ENCODE measurements at places on chromosomes 1 and 21.
A peak's percentile ranks its signal among the peaks of the same experiment; 100 is the strongest.

DNA sequence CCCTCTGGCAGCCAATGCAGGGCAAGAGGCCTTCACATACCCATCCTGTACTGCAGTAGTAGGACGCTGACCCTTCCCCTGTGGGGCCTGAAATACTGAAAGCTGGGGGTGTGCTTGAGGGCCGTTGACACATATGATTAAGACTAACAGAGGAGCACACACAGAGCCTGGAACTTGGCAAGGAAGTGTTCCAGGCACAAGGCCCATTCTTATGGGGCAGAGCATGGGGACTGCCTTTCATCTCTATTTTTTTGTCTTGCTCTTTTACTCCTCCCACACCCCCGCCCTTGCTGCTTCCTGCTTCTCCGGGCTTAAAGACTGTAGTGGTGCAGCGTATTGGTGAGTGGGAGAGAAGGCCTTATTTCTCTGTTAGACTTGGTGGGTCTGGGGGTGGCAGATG, 137.4 kb downstream of the BACH1 start:
- no peak for DNase-seq

- DNase-seq, result no peak
Measured at GRCh38 chr1:203598752-203599151, 27.9 kb upstream of the ATP2B4 start.

DNA sequence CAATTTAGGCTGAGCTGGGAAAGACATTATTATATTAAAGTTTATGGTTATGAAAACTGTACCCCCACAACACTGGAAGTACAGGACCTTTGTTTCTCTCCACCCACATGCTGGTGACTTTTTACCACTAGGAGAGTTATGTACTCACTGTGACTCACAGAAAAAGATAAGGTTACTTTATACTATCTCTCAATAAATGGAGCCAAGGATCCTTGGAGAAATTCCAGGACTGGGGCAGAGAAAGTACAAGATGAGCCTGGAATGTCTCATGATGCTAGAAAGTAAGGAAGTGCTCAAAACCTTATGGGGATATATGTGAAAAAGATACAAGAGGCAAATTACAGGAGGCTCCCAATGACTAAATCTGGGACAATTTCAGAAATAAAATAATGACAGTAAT, 63.9 kb upstream of the C1orf105 start:
- DNase-seq, result peak; percentile 21

DNA sequence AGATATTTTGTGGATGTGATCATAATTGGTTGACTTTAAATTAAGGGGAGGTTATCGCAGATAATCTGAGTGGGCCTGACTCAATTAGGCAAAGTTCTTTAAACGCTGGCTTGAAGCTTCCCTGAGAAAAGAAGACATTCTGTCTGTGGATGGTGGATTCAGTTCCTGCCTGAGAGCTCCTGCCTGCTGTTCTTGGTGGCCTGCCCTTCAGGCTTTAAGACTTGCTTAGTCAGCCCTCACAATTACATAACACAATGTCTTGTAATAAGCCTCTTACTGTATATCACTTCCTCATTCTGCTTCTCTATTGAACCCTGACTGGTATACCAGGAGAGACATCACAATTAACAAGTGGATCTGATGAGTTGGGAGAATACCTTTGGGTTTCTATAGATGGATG, 50.2 kb downstream of the KCNJ6 start:
- DNase-seq, result no peak

- no peak for DNase-seq
Measured at GRCh38 chr1:92786111-92786901, 1.4 kb upstream of the EVI5 start.

DNA sequence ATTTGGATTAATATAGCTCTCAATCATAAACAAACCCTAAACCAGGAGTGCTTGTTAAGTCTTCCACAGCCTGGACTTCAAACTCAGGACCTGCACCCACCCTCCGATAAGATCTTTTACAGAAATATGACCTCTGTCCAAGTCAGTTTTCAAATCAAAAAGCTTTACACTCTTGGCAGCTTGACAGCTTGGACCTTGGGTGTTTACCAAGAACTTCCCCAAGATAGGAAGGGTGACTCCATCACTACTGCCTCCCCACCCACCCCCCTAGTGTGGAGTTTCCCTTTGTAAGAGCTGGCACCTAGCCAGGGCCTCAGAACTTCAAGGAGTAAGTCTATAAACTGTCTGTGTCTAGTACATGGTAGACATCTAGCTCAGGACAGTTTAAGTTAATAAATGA, 9.6 kb downstream of the BCAR3 start:
- DNase-seq, result no peak

DNA sequence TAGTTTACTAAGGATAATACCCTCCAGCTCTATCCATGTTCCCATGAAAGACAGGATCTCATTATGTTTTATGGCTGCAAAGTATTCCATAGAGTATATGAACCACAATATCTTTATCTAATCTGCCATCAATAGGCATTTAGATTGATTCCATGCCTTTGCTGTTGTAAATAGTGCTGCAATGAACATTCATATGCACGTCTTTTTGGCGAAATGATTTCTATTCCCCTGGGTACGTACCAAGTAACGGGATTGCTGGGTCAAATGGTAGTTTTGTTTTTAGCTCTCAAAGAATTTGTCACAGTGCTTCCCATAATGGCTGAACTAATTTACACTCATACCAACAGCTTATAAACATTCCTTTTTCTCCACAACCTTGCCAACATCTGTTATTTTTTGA, 750.9 kb downstream of the BRINP3 start:
- DNase-seq, result no peak

DNA sequence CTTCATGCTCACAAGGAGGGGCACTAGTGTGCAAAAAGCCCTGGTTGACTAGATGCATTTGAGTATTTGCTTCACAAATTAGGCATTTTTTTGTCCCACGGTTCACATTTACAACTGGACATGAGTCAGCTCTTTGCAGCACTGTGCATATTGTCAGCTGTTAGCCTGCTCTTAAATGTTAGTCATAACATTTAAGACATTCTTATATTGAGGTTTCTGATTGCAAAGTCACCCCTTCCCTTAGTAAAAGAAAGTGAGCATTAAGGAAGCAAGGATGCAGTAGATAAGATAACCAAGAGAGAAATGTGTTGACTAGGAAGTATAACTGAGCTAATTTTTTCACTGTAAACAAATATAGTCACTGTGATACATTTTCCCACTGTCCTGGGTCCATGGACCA, 132.6 kb upstream of the CTTNBP2NL start:
- no peak for DNase-seq

DNA sequence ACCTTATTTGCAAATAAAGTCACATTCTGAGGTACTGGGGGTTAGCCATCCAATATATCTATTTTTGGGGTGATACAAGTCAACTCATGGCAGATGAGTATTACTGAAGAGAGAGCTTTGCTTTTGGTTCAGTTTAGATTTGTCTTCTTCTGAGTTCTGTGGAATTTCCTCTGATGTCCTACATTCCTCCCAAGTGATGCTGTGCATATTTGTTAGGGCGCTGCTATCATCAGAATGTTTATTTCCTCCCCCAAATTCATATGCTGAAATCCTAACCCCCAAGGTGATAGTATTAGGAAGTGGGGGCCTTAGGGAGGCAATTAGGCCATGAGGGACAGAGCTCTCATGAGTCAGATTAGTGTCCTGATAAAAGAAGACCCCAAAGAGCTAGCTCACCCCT, 96.2 kb upstream of the WLS start:
- DNase-seq, result no peak

DNA sequence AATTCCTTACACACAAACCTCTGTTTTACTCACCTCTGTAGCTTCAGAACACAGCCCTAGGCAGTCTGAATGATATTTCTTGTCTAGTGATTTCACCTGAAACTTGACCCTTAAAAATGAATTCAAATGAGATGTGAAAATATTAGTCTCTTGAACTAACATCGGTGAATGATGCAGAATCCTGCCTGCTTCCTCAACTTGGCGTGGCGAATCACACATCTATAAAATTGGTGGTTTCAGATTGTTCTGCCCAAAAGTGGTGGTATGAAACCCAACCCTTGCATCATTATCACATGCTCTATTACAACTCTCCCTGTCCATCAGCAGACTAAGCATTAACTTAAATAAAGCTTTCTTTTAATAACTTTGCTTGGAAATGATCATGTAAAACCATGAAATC, 26.9 kb upstream of the C1orf21 start:
- DNase-seq, result no peak

GRCh38 chr1:28971980-28972771, 57.8 kb downstream of the EPB41 start:
- no peak for DNase-seq

DNA sequence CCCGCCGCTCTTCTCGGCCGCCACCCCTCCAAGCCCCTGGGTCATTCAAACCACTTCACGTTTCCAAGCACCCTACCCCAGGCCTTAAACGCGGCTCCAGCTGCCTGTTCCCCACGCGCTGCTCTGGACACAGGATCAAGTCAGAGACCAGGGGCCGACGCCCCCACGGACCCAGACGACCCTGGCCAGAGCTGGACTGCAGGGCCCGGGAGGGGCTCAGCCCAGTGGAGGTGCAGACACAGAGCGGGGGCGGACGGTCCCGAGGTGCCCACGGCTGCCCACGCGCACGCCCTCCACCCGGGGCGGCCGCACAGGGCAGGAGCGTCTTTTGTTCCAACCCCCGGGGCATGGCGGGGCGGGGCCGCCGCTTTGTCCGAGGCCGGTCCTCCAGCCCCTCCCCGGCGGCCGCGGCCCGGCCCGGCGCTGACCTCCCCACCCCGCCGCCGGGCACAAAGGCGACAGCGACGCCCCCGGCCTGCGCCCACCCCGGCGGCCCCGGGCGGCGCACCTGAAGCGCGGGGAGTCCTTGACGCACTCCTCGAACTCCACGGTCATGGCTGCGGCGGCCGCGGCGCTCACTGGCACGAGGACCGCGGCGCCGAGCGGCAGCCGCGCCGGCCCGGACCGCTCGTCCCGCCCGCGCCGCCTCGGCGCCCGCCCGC, 338 bp downstream of the ACAP3 start:
- no peak for DNase-seq

GRCh38 chr1:31182352-31182751, 57.3 kb downstream of the NKAIN1 start:
- no peak for DNase-seq

- DNase-seq, result no peak
Measured at GRCh38 chr1:143661418-143662101, 310.2 kb downstream of the FAM72C start.

DNA sequence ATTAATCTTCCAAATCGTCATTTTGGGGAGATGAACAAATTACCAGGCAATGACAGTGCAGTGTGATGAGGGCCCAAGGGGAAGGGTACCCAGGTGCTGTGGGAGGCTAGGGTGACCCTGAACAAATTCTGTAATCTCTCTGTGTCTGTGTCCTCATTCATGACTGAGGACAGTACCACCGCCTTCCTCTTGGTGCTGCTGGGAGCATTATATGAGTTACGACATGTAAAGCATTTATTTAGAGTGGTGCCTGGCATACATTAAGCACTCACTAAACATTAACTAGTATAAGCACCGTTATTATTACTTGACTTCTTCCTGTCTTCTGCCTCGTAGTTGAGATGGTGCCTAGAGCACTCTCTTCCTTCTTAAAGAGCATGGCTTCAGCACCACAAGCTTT, 468.2 kb upstream of the VAMP3 start:
- no peak for DNase-seq

GRCh38 chr21:37413553-37414291, 47.1 kb downstream of the DYRK1A start:
- no peak for DNase-seq

- DNase-seq, result no peak
Measured at GRCh38 chr1:161082996-161083747, 6.2 kb downstream of the NECTIN4 start.

DNA sequence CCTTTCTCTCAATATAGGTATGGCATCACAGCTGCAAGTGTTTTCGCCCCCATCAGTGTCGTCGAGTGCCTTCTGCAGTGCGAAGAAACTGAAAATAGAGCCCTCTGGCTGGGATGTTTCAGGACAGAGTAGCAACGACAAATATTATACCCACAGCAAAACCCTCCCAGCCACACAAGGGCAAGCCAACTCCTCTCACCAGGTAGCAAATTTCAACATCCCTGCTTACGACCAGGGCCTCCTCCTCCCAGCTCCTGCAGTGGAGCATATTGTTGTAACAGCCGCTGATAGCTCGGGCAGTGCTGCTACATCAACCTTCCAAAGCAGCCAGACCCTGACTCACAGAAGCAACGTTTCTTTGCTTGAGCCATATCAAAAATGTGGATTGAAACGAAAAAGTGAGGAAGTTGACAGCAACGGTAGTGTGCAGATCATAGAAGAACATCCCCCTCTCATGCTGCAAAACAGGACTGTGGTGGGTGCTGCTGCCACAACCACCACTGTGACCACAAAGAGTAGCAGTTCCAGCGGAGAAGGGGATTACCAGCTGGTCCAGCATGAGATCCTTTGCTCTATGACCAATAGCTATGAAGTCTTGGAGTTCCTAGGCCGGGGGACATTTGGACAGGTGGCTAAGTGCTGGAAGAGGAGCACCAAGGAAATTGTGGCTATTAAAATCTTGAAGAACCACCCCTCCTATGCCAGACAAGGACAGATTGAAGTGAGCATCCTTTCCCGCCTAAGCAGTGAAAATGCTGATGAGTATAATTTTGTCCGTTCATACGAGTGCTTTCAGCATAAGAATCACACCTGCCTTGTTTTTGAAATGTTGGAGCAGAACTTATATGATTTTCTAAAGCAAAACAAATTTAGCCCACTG, 11.5 kb downstream of the HIPK1 start:
- no peak for DNase-seq

- no peak for DNase-seq
Measured at GRCh38 chr1:81547912-81548303, 252.8 kb upstream of the ADGRL2 start.

DNA sequence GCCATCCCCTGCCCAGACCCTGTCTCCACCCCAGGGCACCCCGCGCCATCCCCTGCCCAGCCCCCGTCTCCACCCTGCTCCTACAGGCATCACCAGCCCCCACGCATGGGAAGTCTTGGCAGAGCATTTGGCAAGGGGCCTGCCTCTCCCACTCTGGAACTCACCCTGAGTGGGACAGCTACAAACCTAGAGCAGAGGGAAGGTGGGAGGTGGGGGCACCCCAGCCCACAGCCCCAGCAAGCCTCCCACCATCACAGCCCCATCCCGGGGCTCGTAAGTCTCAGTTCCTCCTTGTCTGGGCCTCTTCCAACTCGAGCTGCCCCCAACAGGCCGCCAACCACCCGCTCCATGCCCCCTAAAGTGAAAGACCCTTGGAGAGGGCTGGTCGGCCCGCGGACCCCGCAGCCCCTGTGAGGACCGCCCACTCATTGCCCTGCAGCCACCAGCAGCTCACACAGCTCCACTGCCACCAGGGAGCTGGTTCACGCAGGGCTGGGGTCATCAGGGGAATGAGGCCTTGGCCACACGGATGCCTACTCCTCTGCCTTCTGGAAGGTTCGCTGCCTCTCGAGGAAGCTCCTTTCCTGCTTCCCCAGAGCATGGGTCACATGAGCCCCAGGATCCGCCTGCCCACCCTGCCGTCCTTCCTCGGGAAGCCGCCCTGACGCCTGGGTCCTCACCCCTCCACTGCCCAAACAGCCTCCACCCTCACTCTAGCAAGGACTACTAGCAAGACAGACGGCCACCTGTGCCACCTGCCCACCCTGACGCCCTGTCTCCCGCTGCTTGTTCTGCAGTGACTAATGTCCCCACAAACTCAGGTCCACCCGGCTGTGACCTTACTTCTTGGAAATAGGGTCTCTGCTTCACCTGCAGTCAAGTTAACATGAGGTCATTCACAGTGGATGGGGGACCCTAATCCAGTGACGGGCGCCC, 14.4 kb downstream of the MEGF6 start:
- no peak for DNase-seq

GRCh38 chr1:43358121-43358745, 548 bp upstream of the CDC20 start:
- no peak for DNase-seq

Data from cerebellar nuclear complex (tissue), 1 donor.